ENCODE measurements at places on chromosomes 11 and 22.

GRCh38 chr22:50528682-50529415 lies 963 bp downstream of the TYMP start:
- DNase-seq: no peak

- DNase-seq: no peak
Measured at GRCh38 chr11:19579957-19580356, 132.7 kb upstream of the NAV2 start.

DNA sequence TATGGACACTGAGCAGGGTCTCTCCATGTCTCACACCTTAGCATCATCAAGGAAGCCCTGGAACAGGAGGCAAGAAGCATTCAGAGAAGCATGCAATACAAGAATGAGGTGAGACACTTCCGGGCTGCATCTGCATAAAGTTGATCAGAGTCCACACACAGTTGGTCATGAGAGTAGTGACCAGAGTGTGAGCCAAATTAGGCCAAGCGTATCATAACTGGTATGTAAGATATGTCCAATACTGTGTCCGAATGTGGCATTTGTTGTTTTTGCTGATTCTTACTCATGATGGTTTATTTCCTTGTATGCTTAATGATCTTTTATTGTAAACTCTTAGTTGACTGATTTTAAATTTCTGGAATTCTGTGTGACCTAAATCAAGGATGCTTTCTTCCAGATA lies 315.7 kb downstream of the INSC start:
- DNase-seq: no peak

GRCh38 chr22:29531419-29531818 lies 22.1 kb downstream of the THOC5 start:
- DNase-seq: no peak

GRCh38 chr11:128876133-128876650 lies 9.1 kb upstream of the KCNJ1 start:
- DNase-seq: no peak
